ENCODE measurements at places on chromosomes 1 and 21.

DNA sequence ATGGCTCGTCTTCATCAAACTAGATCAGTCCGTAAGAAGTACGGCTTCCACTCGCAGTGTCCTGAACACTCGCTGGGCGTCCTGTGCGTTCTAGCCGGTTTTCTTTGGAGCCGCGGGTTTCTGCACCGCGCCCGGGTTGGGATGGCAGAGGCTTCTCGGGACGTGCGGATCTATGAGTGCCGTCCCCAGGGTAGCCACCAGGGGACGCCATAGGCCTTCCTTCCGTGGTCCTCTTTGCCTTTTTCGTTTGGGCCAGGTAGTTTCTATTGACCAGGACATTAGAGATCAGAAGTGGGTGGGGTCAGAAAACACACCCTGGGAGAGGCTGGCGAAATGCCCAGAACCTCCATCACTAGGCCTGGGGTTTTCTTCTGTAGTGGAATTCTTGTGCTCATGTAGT, 273.8 kb downstream of the FAM72C start:
- no peak for DNase-seq

- DNase-seq: no peak
Measured at GRCh38 chr1:65207317-65207716, 59.3 kb downstream of the AK4 start.

DNA sequence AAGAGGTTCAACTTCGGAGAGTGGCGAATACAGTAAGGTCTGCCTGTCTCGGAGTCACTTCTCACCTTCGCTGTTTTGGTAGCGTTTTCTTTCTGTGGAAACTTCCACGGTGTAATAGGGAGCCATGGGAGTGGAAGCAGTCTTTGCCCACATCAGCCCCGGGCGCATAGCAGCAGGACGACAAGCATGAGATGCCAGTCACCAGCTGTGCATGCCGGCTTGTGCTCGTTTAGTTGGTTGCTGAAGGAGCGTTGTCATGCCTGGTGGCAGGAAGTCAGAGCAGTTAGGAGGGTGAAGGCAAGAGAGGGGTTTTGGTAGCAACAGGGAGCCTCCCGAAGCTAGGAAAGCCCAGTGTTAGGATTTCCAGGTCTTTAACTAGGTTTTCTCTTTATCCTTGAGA, 58.8 kb downstream of the MRPS6 start:
- no peak for DNase-seq

DNA sequence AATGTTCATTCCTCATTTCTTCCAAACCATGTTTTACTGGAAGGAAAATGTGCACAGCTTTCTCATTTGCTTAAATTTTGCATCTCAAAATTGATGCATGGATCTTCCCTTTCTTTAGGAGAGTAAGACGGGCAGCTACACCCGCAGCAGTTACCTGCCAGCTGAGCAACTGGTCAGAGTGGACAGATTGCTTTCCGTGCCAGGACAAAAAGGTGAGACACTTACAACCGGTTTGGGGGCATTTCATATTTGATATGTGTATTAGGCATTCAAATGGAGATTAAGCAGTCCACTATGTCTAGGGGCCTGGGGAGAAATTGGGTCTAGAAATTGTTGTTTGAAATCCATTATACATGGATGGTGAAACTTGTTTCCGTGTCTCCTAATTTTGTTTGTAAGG, 12.9 kb downstream of the C8A start:
- no peak for DNase-seq

DNA sequence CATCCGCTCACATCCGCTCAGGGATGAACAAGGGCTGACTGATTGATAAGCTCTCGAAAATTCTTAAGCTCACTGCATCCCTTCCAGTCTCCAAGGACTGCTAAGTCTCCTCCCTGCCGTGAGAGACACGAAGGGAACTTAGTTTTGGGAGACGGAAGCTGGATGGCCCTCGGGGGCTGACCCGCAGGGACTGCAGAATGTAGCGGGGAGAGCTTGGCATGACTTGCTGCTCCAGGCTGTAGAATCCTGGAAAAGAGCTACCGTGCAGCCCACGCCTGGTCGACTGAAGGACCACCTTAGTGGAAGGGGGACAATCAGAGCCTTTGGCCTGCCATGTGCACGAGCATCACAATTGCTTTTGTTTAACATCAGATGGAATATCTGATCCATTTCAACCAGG, 5.3 kb downstream of the ANKRD65 start:
- DNase-seq: no peak

DNA sequence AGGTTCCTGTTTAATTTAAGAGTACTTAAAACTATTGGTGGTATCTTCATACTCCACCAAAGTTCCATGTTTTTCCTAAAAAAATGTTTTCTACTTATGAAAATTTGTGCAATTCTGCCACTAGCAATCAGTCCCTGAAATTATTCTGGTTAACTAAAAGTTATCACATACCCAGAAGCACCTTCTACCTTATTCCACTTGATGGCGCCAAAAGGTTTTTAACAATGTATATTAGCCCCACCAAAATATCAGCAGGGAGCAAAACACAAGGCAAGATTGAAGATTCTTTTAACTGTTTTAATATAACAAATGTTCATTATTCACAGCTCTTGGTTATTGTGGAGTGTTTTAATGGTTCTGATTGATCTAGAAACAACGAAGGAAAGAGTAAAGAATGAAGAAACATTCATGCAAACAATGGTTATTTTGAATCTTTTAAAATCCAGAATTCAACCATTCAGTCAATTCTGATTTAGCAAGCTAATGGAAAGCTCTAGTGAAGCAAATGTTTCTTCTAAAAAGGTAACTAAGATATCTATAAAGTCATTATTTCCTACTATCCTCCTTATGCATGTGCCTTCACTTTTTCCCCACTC, 67.2 kb downstream of the TTLL7 start:
- DNase-seq: no peak

GRCh38 chr1:83029916-83030315, 969.0 kb downstream of the TTLL7 start:
- no peak for DNase-seq

DNA sequence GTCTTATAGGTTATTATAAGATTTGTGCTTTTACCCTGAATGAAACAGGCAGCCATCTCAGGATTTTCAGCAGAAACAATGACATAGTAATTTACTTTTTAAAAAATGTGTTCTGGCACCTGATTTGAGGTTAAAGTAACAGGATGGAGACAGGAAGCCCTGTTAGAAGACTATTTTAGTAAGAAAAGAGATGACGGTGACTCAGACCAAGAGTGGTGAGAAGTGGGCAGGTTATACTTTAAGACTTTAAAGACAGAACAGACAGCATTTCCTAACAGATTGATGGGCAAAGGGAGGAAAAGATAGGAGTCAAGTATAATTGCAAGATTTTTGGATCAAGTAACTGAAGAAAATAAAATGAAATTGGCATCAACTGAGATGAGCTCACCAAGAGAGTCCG, 436.8 kb upstream of the NR5A2 start:
- DNase-seq: no peak

DNA sequence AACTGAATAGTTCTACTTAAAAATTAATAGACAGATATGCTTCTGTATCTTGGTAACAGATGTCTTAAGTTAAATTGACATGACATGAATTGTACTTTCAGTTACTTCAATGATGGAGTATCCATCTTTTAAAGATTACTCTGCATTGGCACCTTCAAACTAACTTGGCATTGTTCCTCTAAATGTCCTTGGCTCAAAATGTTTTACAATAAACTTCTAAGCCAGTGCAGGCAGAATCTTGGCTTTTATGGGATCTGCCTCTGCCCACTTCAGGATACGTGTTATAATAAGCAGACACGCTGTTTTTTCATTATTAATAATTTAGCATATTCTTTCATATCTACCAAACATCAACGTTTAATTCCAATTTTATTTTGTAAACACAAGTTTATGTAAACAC, 873.4 kb upstream of the ADAMTS5 start:
- DNase-seq: no peak

DNA sequence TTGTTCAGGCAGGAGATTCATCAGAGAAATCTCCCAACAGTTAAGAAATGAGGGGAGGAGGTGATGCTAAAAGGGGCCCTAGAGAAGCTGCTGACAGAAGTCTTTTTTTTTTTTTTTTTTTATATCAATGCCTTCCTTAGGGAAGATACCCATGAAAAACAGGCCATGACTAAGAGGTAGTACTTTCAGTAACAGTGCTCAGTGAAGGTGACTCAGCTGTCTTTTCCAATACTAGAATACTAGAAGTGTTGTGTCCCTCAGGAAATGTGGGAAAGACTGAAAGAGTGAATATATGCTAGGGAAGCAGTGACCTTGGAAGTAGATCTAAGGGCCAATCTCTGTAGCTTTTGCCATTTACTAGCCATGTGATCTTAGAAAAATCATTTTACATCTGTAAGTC, 52.4 kb upstream of the SLFNL1 start:
- no peak for DNase-seq

DNA sequence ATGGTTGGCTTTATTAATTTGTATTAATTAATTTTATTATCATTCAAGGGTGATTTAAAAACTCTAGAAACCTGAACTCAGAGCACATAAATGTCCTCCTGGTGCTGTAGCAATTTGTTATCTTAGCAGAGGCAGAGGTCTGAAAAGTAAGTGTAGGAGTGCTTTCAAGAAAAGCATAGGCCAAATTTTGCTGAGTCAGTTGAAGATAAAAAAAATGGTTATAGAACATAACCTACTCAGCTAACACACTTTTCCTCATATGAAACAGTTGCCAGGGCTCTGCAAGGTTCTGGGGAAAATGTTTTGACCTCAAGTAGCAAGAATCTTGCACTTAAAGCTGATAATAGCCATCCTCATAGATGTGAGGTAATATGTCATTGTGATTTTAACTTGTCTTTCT, 53.5 kb upstream of the CHODL start:
- no peak for DNase-seq

All from right forelimb (tissue), 1 donor.